ENCODE measurements at places on chromosomes 16 and 17.

- DNase-seq: no peak
These were observed 10.6 kb downstream of the CALCOCO2 start for GRCh38 chr17:48841395-48841831.

DNA sequence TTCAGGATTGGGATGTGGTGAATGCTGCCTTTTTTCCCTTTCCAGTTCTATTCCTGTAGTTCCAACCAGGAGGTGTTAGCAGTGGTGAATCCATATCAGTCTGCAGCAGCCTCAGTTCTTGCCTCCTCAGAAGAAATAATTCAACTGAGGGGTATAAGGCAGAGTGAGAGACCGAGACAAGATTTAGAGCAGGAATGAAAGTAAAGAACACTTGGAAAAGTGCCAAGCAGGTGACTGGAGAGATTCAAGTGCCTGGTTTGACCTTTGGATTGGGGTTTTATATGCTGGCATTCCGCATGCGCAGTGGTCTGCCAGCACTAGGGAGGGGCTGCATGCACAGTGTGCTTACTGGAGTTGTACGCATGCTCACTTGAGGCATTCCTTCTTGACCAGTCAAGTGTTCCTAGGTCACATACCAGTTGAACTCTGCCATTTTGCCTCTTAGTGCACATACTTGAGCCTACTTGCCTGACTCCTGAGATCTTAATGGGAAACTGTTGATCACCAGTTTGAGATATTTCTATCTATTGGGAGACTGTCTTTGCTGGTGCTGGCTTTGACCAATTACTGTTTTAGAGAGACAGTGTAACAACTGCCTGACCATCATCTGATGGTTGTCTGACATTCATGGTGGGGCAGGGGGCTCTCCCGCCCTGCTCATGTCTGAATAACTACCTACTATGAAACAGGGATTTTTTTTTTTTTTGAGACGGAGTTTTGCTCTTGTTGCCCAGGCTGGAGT lies 680 bp upstream of the CCL15 start:
- no peak for DNase-seq

DNA sequence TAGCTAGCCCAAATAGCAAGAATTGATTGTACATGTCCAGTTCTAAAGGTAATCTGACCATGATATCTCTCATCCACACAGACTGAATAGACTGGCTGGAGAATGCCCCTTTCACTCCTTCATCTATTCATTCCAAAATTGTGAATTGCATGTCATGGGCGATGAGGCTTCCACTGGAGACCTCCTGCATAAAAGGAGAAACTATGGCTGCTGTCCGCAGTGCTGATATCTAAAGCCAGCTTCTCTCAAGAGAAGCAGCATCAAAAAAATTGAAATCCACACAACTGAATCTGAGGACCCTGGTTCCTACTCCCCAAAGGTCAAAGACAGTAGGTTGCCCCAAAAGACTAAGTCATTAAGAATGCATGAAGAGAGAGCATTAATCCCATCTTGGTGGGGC lies 7.9 kb upstream of the SCNN1G start:
- no peak for DNase-seq

DNA sequence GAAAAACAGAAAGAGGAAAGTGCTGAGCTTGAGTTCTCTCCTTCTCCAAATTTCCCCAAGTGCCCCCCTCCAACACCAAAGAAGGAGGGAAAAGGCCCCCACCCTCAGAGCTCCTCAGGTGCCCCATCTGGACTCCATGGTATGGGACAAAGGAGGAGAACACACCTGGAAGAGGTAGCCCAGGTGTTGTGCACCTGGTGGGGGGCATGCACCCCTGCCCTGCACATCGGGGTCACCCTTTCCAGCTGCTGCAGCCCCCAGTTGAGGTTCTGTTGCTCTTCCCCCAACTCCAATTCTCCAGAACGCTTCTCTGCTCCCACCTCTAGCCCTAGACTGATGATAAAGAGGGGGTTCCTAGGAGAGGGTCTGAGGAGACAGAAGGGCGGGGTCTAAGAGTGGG lies 3.0 kb upstream of the COL1A1 start:
- no peak for DNase-seq

DNA sequence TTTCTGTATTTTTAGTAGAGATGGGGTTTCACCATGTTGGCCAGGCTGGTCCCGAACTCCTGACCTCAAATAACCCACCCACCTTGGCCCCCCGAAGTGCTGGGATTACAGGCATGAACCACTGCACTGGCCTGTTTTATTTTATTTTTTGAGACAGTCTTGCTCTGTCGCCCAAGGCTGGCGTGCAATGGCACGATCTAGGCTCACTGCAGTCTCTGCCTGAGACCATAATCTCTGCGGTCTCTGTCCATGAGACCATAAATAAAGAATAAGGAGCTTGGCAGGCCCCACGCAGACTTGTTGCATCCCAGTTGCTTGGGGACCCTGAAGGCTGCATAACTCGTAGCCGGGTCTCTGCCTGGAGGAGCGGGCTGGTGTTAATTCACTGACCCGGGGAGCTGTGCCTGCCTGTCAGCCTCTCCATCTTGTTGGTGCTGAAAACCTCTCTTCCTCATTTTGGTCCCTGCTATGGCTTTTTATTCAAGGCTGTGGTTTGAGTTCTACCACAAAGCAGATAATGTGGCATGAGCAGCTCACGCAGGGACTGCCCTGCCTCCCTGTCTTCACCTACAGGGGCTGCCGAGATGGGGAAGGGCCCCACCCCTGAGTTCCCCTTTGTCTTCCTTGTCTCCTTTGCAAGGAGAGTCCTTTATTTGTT lies 82.1 kb downstream of the MSI2 start:
- no peak for DNase-seq

- no peak for DNase-seq
These were observed 134.5 kb upstream of the FOXF1 start for GRCh38 chr16:86375851-86376250.

GRCh38 chr17:80146121-80147034 lies 550 bp downstream of the EIF4A3 start:
- DNase-seq: peak; percentile 57
